ENCODE measurements at places on chromosomes 7 and 10.

DNA sequence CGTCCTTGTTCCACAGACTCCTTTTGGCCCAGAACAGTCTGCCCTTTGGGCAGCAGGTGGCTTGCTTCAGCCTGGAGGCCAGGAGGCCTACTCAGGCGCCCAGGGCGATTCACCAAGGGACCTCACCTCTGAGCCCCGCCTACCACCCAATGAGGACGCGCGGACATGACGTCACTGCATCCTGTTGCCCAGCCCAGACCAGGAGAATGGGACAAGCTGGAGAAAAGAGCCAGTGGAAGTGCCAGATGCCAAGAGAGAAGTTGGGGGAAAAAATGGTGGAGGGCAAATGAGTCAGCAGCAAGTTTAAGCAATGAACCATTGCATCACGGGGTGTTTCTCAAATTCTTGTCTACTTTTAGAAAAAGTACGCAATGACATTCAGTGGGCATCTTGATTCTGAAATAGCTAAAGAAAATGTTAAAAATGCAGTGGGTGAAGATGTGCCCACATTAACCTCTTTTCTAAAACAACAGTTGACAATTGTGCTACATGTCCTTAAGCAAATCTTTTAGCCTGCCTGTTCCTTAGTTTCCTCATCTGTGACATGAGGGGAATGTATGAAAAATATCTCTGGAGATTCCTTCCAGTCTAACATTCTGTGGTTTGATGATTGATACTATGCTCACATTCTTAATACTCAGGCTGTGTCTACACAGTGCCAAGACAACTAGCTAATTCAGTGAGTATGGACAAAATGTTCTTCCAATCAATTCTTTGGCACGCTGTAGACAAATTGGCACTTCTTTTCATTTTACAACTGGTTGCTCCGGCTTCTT, 23.9 kb upstream of the LEP start:
- DNase-seq = no peak

DNA sequence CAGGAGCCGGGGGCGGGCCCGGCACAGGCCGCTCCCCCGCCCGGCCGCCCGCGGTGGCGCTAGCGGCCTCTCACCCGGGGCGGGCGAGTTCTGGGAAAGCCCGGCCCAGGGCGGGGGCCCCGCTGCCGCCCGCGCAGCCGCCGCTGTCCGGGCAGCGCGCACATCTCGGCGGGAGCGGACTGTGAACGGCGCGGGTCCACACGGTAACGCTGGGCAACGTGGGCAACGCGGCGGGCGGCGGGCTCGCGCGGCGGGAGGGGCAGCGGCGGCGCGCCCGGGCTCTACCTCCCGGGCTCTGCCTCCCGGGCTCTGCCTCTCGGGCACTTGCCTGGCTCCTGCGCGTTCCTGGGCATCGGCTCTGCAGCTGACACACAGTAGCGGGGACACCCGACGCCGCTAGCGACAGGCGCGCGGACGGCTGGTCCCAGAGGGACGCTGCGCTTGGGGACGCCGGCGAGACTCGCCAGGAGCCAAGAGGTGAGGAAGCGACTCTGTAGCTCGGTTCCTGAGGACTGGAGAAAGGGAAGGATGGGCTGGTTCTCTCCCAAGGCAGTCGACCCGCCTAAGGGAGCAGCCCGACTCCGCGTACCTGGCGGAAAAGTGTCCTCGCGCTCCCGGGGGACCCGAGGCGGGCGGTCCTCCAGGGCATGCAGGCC, at the start of gene PLCE1:
PLCE1 (plus strand) TSS at position 150 of the 656 bp plus-strand sequence. CDS start 37,116 bp downstream, outside the sequence.
- no peak for DNase-seq

- peak; percentile 75 for DNase-seq
Measured at GRCh38 chr10:110357252-110357780, 52.6 kb upstream of the SMNDC1 start.

- DNase-seq = no peak
Measured at GRCh38 chr7:33753881-33754525, 151.3 kb upstream of the BMPER start.

DNA sequence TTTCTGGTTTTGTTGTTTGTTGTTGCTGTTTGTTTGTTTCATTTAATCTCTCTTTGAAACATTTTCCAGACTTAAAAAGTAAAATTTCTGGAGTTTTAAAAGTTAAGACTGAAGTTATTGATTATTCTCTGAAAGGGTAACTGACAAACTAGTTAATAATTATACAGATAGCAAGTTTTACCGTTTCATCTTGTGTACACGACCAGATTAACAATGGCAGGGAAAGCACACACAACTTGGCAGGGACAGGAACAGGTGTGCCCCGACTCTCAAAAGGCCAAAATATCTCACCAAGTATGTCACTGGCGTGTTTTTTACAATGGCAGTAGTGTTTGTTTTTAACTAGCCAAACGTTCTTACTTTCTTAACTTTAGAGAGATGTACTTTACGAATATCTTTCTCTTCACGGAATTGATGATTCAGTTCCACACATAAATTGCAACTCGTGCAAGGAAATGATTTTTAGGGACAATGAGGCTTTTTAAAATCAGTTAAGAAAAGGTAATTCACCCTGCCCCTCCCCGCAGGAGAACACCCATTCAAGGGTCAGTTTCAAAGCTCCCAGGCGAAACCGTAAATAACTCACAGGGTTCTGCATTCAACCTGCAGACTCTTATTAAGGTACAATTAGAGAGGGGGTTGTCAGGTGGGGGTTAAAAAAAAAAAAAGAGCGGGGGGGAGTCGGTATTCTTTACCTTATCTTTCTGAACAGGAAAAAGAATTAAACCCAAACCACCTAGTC, 3.5 kb downstream of the CTBP2 start:
- DNase-seq = no peak

All from CD4-positive, alpha-beta T cell treated with Interleukin-4 for 4 hours (primary cell).